ENCODE measurements at places on chromosomes 11 and 22.

- no peak for DNase-seq
- no peak overlapping the region for H3K27ac ChIP-seq
- no peaks in the 10 kb centered on the region for H3K4me1 ChIP-seq
- no peaks in the 10 kb centered on the region for H3K27me3 ChIP-seq
- H3K4me3 ChIP-seq: no peak overlapping the region
Observed at GRCh38 chr11:111672949-111673348, 70.7 kb downstream of the SIK2 start.

DNA sequence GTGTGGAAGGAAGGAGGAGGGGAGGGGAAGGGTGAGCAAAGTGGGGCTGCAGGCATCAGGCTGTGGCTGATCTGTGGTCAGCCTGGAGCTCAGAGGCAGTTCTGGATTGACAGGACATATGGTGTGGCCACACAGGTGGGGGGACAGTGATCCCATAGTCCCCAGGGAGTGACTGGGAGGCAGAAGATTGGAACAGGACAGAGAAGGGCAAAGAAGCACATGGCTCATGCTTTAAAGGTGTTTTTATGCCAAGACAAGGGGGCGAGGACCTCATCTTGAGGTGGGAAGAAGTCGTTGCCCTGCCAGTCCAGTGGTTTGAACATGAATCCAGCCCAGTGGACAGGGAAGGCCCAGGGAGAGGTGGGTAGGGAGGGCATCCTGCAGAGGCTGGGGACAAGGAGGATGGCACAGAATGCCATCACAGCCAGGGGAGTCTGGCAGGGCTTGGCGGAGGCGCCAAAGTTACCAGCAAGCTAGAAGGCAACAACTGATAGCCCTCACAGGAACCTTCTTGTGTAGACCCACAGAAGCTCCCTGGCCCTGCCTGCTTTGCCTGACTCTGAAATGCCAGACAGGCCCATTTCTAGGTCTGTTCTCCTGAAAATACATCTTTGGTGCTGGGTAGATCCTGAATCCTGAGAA, 3.1 kb downstream of the BET1L start:
- H3K4me3 ChIP-seq: no peak overlapping the region
- H3K27ac ChIP-seq: no peak overlapping the region
- DNase-seq: no peak
- no peaks in the 10 kb centered on the region for H3K27me3 ChIP-seq

DNA sequence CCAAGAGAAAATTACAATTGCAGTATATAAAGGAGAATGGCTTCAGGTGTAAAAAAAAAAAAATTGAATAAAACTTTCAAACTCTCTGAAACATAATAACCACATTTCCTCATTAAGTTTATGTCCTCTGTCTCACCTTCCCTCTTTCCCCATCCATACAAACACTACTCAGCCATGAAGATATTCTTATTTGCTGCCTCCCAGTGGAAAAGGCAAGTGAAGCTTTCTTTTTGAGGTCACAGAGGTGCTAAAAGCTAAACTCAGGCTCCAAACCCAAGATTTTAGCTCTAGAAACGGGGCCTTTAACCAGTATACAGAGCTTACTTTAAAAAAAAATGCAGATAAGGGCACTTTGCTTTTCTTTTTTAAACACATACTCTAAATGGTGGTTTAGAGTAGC, 1568.5 kb downstream of the FAM181B start:
- DNase-seq: no peak
- H3K36me3 ChIP-seq: no peaks in the 10 kb centered on the region
- no peaks in the 10 kb centered on the region for H3K4me1 ChIP-seq
- H3K27me3 ChIP-seq: no peaks in the 10 kb centered on the region
- H3K4me3 ChIP-seq: no peak overlapping the region
- H3K27ac ChIP-seq: no peak overlapping the region

DNA sequence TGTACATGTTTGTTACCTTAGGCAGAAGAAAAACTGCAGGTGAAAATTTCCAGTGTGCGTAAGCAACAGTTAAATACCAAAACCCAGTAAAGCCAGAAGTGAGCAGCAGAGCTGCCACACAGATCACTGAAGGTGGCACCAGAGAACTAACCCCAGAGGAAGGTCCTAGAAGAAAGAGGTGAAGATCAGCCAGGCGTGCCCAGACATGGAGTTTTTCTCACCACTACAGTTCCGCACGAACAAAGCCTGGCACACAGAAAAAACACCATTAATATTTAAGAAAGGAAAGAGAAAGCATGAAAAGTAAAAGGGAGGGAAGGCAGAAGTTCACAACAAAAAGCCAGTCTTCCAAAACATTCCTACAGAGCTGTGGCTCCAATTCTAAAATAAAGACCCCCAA, 60.7 kb downstream of the STK33 start:
- no peaks in the 10 kb centered on the region for H3K27me3 ChIP-seq
- no peak for DNase-seq
- no peak overlapping the region for H3K4me3 ChIP-seq

DNA sequence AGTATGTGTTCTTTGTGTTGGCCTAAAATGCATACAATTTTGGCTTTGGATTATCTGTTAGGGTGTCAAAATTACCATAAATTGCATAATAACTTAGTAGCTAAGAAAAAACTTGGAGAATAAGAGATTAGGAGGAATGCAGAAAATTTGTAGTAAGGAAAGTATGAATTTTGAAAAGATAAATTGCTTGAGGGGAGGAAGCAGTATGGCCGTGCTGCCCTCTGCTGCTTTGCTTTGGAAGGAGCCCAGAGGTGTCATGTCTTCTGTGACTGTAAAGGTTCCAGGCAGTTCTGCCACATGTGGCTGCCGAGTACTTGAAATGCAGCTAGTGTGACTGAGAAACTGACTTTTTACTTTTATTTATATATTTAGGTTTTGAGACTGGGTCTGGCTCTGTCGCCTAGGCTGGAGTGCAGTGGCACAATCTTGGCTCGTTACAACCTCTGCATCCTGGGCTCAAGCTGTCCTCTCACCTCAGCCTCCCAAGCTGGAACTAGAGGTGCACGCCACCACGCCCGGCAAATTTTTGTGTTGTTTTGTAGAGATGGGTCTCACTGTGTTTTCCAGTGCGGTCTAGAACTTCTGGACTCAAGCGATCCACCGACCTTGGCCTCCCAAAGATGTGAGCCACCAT, 1.8 kb downstream of the ADSL start:
- H3K36me3 ChIP-seq: peaks cover 26% of the 10 kb centered on the region
- H3K27ac ChIP-seq: no peak overlapping the region
- no peaks in the 10 kb centered on the region for H3K4me1 ChIP-seq
- H3K4me3 ChIP-seq: peak overlapping the region; percentile 84
- no peak for DNase-seq
- H3K27me3 ChIP-seq: no peaks in the 10 kb centered on the region

DNA sequence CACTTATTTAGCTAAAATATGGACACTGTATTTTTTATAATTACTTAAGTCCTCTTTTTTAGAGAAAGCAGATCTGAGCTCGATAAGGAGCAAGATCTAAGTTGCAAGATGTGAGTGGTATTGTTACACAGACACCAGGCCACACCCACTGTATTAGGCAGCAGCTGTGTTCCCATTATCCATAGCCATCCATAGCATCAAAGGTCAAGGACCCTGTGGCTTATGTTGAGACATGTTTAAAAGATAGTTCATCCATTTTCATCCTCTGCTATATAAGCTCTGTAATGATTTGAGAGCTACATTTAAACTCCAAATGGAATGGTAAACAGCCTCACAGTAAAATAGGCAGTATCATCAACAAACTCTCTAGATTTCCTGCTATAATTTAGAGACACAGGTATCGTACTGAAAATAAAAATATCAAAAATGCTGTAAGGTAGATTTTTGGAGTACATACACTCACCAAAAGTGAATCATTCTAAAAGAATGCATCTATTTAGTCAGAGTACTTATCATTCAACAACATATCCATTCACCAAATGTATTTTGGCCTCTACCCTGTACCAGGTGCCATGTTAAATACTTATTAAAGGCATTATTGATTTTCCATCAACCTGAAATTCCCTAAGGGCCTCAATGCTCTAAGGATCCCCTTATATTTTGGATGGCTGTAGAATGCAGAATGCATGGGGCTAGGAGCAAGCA, 574.0 kb downstream of the LRRC4C start:
- H3K27me3 ChIP-seq: no peaks in the 10 kb centered on the region
- no peaks in the 10 kb centered on the region for H3K36me3 ChIP-seq
- DNase-seq: no peak
- H3K4me1 ChIP-seq: no peaks in the 10 kb centered on the region
- no peak overlapping the region for H3K4me3 ChIP-seq

- no peak overlapping the region for H3K4me3 ChIP-seq
- no peak for DNase-seq
- H3K27me3 ChIP-seq: no peaks in the 10 kb centered on the region
- no peaks in the 10 kb centered on the region for H3K4me1 ChIP-seq
- no peaks in the 10 kb centered on the region for H3K36me3 ChIP-seq
- no peak overlapping the region for H3K27ac ChIP-seq
Observed at GRCh38 chr22:43092085-43092484, 2.9 kb upstream of the TTLL1 start.
